ENCODE measurements at places on chromosomes 2 and 18.

DNA sequence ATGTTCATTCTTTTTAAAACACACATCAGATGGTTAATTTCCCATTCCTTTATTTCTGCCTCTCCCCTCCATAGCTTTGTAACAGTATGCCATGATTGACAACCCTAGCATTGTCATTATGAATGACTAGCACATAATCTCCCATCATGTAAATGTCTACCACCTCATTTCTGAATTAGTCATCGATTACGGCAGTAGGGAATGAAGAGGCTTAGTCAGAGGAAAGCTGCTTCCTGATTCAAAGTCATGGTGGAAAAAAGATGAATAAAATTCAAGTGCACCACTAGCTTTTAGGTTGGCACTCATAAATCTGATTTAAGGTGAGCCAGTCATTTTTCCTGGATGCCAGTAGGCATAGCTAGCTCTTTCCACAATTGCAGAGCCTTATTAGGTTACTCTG, 19.1 kb upstream of the ACMSD start:
- DNase-seq, result peak; percentile 57

DNA sequence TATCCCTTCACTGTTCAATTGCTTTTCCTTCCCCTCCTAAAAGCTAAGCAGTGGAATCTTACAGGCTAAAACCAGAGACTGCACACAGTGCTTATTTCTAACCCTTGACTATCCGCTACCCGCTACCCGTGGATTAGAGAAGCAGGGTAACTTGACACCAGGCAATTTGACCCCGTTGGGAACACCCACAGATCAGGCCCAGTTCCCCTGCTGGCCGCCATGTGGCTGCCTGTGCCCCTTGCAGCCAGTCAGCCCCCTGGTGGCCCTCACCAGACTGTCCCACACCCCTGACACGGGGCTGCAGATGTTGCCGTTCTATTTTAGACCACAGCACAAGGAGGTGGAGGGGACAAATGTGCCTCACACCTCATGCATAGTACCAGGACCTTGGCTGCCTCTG, 74.8 kb downstream of the TXNL1 start:
- DNase-seq, result no peak

DNA sequence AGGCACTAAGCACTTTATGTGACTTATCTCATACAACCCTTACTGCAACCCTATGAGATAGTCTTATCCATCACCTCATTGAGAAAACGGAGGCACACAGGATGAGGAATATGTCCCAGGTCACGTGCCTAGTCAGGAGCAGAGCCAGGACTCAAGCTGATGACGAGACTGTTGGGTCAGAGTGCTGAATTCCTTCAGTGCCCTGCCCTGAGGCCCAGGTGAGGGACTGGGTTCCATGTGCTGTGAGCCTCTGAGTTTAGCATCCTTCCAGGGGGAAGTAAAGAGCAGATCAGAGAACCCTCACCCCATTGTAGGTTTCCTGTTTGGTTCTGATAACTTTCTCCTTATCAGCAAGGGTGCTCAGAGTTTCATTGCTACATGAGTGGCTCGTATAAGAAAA, 11.7 kb upstream of the EDAR start:
- DNase-seq, result no peak

DNA sequence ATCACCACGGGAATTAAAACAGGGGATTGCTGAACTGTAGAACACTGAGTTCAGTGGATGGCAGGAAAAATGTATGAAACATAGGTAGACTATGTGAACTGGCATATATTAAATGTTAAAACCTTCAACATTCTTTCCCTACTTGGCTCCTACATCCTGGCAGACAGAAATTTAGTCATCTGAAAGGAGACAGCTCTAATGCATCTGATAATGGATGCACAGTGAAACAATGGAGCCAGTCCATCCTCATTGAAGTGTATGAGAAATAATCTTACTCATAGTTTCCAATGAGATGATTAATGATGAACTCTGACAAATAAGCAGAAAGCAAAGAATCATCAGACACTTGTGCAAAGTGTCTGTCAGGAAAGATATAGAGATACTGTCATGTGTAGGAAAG, 1629.7 kb upstream of the TMEFF2 start:
- peak; percentile 43 for DNase-seq

Data from HS-27A (cell line).